ENCODE measurements at places on chromosomes 4 and X.
A peak's percentile ranks its signal among the peaks of the same experiment; 100 is the strongest.

DNA sequence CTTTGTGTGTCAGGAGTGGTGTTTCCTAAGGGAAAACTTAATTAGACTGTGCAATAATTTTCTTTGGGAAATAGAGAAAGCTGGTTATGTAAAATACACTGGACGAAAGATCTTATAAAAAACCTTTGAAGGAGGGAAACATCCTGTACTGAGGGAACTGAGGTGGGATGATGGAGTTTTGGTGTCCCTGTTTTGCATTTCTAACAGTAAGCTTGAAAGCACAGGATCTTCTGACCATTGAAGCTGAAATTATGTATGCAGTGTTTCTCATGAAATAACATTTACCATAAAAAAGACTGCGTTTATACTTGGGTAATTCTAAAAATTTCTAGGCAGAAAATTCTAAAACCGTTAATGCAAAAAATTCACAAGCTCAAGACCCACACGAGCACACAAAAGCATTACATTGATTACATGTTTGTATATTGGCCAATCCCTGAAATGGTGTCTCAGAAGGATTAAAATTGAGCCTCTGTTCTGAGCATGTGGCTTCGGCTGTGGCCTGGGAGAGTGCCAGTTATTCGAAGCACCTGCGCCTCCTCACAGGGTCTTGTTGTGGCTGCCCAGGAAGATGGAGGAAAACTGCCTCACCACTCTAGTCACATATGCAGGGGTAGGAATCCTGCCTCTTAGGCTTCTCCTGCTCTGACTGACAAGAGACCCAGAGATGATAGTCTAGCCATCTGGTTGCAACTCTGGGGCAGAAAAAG, 49.5 kb downstream of the JADE3 start:
- DNase-seq: no peak

DNA sequence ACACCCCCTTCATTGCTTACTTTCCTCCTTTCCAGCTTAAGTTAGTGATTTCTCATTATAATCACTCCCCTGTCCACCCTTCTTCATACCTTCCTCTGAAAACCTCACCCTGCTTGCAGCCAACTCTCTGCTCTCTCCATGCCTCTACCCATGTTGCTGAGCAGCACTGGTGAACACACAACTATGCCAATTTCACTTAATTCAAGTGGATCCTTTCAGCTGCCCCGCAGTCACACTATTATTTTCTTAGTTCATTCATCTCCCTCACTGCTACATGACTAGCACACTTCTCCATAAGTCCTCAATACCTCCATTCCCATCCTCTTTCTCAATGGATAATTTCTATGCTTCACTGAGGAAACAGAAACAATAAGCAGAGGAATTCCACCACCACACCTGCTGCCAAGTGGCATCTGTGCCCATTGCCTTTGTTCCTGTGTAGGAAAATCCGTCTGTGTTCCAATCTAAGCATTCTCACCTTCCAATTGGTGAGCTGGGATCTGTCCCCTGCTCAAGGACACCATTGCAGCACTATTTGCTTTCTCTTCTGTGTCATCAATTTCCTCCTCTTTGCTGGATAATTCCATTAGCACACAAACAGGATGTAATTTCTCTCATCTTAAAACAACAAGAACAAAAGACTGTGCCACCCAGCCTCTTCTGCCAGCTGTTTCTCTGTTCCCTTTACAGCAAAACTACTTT, 25.2 kb upstream of the PRSS48 start:
- DNase-seq: no peak

DNA sequence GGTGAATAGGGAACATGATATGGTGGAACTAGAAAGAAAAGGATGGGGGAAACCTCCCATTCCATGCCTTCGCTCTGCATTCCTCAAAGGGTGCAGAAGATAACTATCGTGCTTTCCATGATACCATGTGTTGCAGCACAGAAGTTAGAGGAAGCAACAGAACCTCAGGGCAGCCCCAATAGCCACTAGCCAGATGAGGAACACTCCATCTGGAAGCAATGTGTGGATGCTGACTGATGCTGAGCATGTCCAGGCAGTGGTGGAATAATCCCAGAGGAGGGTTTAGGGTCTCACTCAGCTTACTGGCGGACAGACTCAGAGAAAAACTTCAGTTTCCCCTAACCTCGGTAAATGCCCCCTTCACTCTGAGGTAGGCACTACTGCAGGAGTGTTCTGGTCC, 7.5 kb downstream of the SMIM10 start:
- DNase-seq: no peak

- DNase-seq: peak; percentile 86
Observed at GRCh38 chr4:158161551-158162354, 11.1 kb downstream of the GASK1B start.

DNA sequence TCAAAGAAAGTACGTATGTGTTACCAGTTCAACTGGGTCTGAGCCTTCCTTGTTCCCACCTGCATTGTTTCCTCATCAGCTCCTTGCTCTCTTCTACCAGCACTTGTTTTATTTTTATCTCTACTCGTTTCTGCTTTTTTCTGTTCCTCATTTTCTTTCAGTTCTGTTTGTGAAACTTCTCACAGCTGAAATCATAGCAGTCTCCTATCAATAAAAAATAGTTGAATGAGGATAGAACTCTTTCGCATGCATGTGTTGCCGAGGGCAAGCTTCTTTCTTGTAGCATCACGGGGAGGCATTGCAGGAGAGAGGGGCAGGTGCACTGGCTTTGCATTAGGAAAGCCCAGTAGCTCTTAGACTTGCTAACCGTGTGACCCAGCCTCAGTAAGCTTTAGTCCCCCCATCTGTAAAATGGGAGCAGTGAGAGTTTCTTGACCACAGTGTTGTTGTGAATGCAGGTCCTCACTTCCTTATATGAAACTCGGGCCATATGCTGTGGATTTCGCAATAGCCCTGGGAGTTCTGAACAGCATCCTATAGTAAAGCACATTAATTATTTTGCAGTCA, 24.7 kb downstream of the OFD1 start:
- no peak for DNase-seq

- peak; percentile 26 for DNase-seq
Observed at GRCh38 chr4:41174444-41174843, 39.9 kb downstream of the APBB2 start.

GRCh38 chr4:101049549-101050001, 297.8 kb downstream of the PPP3CA start:
- no peak for DNase-seq

GRCh38 chr4:89572224-89572858, 264.6 kb downstream of the SNCA start:
- no peak for DNase-seq

DNA sequence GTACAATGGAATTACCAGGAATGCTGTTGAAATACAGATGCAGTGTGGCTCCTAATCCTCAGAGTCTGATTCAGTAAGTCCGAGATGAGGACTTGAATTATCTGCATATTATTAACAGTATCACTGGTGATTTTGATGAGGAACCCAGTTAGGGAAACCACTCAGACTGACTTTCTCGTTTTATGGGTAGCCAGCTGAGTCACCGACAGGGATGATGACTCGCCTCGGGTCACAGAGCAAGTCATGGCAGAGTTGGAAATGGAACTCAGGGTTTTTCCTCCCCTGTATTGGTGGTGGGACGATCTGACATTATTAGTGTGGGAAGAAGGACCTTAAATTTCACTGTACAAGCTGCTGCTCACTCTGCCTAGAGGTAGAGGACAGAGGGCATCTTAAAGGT, 51.3 kb downstream of the RTL9 start:
- DNase-seq: peak; percentile 50

DNA sequence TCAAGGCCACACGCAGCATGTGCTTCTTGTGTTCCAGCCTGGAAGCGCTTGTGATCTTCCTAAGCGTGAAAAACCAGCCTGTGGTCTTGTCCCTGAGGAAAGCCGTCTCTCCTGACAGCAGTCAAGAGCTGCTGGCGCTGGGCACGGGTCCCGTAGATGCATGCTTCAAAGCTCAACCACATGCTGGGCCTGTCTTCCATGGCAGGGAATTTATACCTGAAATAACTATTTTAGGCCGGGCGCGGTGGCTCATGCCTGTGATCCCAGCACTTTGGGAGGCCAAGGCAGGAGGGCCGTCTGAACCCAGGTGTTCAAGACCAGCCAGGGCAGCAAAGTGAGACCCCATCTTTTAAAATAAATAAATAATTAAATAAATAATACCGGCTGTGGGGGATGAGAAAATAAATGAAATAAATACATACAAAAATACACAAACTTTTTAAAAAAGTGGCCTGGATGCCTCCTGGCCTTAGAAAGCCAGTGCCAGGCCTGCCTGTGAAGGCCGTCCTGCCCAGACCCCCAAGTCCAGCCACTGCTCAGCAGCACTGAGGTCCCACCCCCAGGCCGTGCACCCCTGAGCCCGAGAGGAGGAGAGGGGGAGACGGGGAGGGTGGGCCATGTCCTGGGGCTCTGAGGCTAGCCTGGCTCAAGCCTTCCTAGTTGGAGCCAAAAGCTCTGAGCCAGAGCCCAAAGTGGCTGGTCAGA, 10.4 kb downstream of the LRPAP1 start:
- DNase-seq: no peak

GRCh38 chrX:49237060-49237459, 1.8 kb downstream of the CCDC22 start:
- no peak for DNase-seq

DNA sequence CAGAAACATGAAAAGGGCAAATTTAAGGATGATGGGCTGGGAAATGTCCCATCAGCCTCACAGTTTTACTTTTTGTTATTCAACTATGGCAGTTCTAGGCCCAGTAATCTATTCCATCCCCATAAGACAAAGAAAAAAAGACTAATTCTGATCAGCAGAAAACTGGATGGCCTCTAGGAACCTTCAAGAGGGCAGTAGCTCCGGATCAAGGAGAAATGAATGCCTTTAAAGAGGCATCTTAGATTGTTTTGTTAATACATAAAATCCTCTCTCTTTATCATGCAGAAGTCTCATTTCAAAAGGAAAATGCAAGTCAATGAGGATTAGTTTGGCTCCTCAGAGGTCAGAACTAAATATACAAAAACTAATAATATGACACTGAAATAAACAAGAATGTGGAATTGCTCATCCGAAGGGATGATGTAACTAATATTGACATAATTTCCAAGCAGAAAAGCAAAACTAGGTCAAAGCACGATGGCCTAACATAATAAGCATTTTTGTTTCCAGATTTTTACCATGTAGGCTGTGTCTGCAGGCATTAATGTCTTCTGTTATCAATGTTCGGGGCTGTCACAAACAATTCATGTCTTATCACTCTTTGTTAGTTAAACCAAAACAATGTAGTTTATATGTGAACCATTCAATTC, 8.8 kb downstream of the MID1 start:
- DNase-seq: peak; percentile 29

GRCh38 chr4:7124689-7125442, 57.0 kb upstream of the GRPEL1 start:
- DNase-seq: peak; percentile 65

GRCh38 chr4:103425406-103425805, 227.3 kb upstream of the CENPE start:
- no peak for DNase-seq

DNA sequence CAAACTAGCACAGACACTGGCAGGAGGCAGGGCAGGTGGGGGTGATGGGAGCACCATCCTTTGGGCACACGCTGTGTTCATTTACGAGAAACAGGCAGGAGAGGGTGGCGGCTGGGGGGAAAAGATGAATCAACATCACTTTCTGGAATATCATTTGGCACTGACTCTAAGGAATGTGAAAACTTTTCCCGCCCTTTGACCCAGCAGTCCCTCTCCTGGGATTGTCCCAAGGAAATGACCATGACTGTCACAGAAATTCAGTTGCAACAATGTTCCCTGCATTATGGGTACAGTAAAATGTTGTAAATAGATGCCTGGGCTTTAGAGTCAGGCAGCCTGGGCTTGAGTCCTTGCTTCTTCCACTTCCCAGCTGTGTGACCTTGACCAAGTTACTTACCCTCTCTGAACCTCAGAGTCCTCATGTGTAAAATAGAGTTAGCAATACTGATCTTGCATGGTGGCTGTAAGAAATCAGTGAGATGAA, 58.6 kb downstream of the ABLIM2 start:
- no peak for DNase-seq

DNA sequence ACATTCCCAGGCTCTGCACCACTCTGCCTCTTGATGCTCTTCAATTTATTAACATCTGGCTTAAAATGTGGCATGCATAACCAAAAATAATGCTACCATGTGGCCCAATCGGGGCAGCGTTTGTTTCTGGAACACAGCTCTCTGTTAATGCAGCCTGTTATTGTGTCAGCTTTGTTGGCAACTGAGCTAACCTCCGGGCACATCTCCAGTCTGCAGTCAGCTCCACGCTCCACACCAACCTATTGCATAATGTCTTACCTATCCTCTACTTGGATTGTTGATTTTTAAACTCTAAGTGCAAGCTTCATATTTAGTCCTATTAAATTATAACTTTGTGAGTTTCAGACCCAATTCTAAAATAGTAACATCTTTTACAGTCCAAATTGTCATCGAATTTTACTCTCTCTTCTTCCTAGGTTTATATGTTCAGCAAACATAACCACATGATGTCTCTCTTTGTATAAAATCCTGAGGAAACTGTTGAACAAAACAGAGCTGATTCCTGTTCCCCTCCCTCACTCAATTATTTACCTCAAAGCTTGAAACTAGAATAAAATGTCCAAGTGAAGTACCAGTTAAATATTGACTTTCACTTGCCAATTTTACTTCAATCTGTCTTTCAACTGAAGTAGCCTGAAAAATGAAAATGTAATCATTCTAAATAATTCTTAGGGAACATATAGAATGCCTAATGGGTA, 92.2 kb upstream of the RAPGEF2 start:
- DNase-seq: peak; percentile 35

- DNase-seq: no peak
Observed at GRCh38 chrX:136829413-136829812, 48.7 kb upstream of the ARHGEF6 start.

- peak; percentile 44 for DNase-seq
Observed at GRCh38 chr4:139297001-139297410, 4.3 kb upstream of the NAA15 start.

- DNase-seq: no peak
Observed at GRCh38 chr4:37101686-37102085, 142.9 kb upstream of the NWD2 start.

DNA sequence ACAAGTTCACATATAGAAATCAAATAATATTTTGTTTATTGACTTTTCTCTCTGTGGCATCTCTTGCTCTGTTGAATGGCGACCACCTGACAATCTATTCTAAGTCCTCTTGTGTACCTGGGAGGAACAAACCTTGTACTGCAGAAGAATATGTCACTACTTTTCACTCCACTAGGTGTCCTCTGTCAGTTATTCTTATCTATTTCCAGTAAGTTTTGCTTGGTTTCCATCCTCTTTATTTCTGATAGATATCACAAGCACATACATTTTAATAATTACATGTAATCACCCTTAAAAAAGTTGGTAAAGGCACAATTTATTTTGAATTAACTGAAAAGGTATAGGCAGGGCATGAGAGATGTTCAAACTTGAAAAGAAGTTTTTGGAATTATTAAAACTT, 238.4 kb downstream of the SNCA start:
- DNase-seq: peak; percentile 23

- DNase-seq: no peak
Observed at GRCh38 chr4:58477950-58478349, 1367.8 kb upstream of the IGFBP7 start.

- no peak for DNase-seq
Observed at GRCh38 chr4:7155590-7156071, 36.7 kb upstream of the SORCS2 start.
